ENCODE measurements at places on chromosomes 7 and 10.
A peak's percentile ranks its signal among the peaks of the same experiment; 100 is the strongest.

DNA sequence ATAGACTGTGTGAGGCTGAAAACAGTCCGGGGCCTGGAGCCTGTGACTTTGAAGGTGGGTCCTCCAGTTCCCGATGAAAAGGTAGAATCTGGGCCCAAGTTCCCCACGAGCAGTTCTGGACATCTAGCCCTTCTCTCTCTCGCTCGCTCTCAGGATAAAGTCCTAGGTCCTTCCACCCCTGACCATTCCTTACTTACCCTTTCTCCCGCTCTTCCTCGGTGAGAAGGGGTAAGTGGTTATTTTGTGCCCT is 713 bp downstream of the IMMP2L start:
- no peak for DNase-seq

DNA sequence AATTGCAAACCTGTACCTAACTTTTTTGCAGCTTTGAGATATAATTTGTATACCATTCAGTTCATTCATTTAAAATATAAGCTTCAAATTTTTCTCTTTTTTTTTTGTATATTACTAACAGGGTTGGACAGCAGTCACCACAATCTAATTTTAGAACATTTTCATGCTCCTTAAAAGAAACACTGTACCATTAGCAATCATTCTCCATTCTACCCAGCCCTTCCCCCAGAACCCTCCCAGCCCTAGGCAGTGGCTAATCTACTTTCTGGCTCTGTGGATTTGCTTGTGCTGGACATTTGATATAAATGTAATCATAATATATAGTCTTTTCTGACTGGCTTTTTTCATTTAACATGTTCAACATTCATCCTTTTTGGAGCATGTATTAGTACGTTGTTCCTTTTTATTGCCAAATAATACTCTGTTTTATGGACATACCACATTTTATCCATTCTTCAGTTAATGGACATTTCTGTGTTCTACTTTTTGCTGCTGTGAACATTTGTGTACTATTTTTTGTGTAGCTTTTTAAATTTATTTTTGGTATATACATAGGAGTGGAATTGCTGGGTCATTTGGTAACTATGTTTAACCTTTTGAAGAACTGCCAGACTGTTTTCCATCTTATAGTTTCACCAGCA is 40.9 kb upstream of the ST7 start:
- no peak for DNase-seq

DNA sequence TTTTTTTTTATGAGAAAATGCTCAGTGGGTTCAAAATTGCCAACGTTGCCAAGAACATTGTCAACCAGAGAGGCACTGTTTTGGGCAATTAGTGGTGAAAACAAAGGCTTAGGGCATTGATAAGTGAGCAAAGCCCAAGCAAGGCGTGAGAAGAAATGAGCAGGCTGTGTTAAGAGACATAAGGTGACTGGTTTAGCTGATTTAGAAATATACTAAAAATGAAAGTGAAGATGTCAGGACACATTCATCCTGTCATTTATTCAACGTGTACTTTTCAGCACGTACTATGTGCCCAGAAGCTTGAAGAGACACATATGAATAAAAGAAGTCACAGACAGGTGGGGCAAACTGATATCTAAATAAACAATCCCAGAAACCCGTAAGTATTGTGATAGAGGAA is 31.8 kb downstream of the AOAH start:
- no peak for DNase-seq

DNA sequence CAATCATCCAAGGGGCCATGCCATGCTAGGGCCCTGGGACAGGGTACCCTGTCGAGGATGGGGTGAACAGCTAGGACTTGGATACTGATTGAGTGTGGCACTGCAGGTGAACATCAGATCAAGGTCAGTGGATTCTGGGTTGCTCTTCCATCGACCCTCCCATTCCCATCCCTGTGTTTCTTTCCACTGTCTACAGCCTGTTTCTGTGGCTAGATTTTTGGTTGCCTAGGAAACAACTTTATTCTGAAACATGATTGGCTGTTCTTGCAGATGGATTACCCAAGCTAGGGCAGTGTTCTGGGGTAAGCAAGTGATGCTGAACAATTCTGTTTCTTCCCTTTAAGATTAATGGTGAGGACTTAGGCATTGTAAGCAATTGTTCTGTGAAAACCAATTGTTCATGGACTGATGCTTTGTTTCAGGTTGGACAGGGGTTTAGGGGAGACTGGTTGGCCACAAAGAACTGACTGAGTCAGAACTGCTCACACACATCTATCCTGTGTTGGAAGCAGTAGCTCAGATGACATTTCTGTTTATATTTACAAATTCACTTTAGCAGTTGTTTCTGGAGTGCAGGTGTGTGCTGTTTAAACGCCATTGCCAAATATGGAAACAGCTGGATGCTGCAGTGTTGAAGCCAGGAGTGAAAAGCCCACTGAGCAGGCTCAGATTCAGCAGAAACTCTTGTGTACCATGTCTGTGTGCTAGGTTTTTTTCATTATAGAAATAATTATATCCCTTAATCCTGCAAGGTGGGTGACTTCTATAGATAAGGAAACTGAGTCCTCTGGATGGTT is 102.3 kb upstream of the BTBD16 start:
- DNase-seq, result no peak

- DNase-seq, result no peak
These were observed 28.3 kb downstream of the TAF3 start for GRCh38 chr10:7846591-7846990.

- peak; percentile 39 for DNase-seq
These were observed 49.9 kb upstream of the SH2B2 start for GRCh38 chr7:102236592-102237287.

DNA sequence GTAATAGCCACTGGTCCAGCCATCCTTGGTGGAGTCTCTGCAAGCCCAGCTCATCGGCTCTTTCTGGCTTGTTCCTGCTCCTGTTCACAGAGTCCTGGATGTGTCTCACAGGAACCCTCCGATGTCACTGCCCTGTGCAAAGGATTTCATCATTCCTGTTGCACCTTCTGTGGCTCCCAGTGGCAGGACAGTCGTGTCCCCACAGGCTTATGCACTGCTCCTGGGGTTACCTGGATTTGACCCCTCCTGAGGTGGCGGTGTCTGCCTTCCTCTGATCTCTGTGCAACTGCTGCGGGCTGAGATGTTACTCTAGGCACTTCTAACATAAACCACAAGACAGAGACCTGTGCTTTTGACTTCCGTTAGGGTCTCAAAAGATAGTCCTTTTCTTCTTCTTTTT is 30.6 kb downstream of the APBB1IP start:
- DNase-seq, result peak; percentile 50

DNA sequence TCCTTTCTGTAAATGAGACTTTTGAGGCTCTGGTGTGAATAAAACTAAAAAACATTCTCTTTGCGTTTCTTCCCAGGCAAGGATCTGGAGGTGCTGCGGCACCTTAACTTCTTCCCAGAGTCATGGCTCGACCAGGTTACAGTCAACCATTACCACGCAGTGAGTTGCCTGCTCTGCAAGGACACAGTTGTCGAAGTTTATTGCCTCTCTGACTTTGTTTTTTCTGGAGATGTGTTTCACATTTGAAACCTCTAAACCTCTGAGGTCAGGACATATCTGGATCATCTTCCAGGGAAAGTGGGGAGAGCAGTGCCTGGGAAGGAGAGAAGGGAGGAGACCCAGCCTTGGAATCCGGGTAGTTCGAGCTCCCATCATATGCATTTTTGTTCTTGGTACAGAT is 43.4 kb upstream of the PLEKHA1 start:
- no peak for DNase-seq

DNA sequence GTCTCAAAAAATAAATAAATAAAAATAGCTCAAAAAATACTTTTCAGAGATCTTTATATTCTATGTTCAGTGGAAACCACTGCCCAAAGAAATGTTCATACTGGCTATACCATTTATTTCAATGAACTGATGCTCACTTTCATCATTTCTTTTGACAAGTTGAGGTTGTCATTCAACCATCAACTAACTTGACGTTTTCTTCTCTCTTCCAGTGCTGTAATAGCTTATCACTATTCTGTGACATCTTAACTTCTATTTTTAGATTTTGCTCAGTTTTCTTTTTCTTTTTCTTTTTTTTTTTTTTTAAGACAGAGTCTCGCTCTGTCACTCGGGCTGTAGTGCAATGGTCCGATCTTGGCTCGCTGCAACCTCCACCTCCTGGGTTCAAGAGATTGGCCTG is 8.7 kb upstream of the CTAGE4 start:
- no peak for DNase-seq

DNA sequence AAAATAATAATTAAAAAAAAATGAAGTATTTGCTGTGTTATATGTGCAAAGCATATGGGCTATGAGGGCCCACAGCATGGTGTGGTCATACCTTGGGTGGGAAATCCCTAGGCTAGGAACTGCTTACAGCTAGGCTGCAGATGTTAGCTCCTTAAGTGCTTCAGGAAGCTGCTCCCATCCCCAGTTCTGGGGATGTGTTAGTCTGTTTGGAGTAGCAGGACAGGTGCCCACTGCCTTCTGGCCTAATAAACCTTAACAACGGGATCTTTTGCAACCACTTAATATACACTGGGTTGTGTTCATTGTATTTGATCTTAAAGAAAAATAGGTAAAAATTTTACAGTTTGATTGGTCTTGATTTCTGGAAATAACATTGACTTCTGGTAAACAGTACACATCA is 46.3 kb downstream of the HK1 start:
- DNase-seq, result no peak

DNA sequence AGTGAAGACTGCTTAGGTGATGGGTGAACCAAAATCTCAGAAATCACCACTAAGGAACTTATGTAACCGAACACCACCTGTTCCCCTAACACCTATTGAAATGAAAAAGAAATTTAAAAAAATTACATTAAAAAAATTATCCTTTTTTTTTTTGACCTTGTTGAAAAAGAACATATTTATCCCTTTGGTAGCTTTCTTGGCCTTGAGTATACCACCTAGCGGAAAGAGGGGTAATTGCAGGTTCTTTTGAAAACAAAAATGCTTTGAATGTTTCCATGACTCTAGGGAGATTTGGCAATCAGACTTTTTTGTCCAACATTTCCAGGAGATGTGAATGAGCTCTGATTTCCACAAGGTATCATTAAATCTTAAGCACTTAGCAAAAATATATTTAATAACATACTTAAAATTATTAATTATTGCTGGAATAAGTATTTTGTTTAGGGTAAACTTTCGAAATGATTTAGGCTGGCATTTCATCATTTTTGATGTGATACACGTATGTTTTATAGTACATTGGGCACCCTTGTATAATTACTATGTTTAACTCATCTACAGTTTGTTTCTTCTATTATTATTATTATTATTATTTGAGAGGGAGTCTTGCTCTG is 47.0 kb upstream of the ELMO1 start:
- DNase-seq, result no peak

DNA sequence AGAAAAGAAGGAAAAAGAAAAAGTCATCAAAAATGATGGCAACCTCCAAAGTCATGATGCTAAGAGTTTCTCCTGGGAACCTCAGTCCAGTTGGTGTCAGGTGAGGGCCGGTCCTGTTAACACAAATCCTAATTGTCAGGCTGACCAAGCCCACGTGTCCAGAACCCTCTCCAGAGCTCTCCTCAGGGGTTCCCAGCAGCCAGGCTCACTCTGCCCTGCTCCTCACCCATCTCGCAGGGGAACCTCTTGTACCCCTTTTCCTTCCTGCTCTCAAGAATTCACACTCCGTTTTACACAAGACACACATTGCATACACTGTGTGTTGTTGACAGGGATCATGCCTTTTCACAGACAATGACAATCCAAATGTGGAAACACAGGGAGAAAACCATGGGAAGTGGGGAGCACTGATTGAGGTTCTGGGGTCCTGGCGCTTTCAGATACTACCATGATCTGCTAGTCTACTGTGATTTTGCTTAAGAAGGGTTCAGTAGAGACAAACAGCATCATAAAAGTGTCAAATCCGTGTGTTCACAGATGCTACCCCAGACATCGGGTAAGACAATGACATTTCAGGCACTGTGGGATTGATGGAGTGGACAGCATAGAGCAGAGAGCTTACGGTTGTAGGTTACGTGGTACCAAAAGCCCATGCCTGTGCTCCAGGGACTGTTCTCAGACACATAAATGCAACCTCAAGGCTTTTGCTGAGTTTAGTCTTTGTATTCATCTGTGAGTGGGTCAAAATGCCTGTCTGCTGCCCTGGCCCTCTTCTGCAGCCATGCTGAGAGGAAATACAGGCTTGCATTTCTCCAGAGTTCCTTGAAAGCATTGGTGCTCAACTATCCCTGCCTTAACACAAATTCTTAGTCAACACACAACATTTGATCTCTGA is 16.0 kb downstream of the IL2RA start:
- no peak for DNase-seq

GRCh38 chr7:47435889-47436312 is 146.0 kb downstream of the TNS3 start:
- DNase-seq, result no peak

- DNase-seq, result peak; percentile 32
These were observed 638 bp downstream of the EGR2 start for GRCh38 chr10:62815381-62816075.

GRCh38 chr7:142053988-142054387 is 57.5 kb upstream of the MGAM2 start:
- no peak for DNase-seq

DNA sequence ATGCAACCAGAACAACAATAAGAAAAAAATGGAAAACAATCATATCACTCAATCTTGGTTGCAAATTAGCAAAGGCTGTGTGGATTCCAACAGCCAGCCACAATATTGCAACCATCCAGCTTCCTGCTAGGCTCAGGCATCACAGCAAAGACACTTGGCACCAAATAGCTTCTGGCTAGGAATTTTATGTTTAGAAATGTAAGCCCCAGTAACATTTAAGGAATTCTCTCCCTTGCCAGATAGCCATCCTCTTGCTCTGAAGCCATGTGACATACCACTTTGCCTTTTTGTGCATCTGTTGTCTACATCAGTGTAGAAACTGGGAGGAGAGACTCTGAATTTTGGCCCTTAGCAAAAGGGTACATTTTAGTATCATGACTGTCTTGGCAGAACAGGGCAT is 22.2 kb downstream of the MKX start:
- no peak for DNase-seq

DNA sequence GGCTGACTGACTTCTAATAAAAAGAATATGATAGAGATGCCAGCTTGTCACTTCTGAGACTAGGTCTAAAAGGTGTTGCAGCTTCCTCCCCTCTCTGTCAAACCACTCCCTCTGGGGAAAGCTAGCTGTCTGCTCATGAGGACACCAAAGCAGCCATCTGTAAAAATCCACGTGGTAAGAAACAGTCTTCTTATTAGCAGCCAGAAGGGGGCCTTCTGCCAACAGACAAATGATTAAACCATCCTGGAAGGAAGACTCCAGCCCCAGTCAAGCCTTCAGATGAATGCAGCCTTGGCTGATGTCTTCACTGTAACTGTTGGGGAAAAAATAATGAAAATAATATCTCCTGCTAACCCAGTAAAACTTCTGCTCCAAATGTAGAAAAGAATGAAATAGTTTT is 41.9 kb upstream of the DAGLB start:
- DNase-seq, result no peak

DNA sequence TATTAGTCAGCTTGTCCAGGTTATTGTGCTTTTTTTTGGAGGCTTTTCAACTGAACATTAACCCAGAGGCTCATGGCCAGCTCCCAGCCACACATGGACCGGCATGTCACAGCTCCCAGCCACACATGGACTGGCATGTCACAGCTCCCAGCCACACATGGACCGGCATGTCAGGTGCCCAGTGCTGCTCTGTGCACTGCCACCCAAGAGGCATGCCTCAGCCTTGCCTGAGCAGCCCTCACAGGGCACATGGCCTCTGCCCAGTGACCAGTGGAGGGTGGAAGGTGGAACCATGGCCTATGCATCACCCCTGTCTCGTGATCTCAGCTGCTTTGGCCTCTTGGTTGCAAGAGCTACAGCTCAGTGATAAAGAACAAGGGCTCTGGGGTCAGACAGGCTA is 119.8 kb downstream of the OAT start:
- DNase-seq, result no peak
